CD8-positive, alpha-beta T cell (primary cell): ENCODE measurements at places on chromosomes 3 and 15.

GRCh38 chr15:78322243-78322642 is 17.9 kb upstream of the CRABP1 start:
- no peak for DNase-seq

GRCh38 chr15:23546158-23546557 is 19.3 kb upstream of the MKRN3 start:
- DNase-seq: no peak

- no peak for DNase-seq
Observed at GRCh38 chr3:128546646-128547045, 53.6 kb upstream of the GATA2 start.

GRCh38 chr3:174198199-174198598 is 660.9 kb upstream of the NAALADL2 start:
- no peak for DNase-seq
